ENCODE measurements at places on chromosomes 16 and 17.

- DNase-seq, result no peak
Observed at GRCh38 chr17:75081611-75082540, 5.9 kb upstream of the SLC16A5 start.

- DNase-seq, result no peak
Observed at GRCh38 chr17:6070913-6071511, 833 bp downstream of the WSCD1 start.

GRCh38 chr17:64442541-64442971 lies 6.4 kb upstream of the MILR1 start:
- no peak for DNase-seq

GRCh38 chr16:75198135-75198600 lies 8.8 kb downstream of the CTRB2 start:
- no peak for DNase-seq

- no peak for DNase-seq
Observed at GRCh38 chr17:35256629-35257028, 13.8 kb downstream of the SLFN5 start.

DNA sequence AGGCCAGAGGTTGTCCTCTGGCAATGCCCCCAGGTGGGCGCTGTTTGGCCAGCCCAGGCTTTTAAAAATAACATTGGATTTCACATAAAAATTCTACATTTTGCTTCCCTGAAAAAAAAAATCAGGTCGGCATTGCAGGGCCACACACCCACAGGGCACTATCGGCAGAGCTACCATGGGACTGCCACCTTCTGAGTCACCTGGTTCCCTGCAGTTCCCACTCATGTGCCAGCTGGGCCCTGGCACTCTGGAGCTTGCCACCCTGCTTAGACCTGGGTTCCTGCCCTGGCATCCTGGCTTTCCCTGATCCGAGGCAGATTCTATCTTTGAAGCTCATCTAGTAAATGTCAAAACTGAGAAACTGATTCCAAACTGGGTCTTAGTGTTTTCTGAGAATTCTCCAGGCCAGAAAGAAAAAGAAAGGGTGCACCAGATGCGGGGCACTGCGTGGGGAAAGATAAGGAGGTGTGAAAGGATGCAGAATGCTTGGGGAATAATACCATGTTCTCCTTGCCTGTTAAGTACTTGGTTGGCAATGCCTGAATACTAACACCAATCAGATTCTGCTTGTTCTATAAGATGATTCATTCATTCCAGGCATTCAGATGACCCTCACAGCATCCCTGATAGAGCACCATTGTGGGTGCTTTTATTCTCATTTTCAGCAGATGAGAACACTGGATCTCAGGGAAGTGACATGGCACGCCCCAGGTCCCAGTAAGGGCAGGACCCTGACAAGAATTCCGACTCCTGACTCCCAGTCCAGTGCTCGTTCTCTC lies 51.8 kb downstream of the RAI1 start:
- no peak for DNase-seq

GRCh38 chr17:8923762-8924161 lies 41.7 kb downstream of the PIK3R5 start:
- DNase-seq, result no peak

GRCh38 chr16:60914334-60914733 lies 1121.9 kb downstream of the CDH8 start:
- no peak for DNase-seq

DNA sequence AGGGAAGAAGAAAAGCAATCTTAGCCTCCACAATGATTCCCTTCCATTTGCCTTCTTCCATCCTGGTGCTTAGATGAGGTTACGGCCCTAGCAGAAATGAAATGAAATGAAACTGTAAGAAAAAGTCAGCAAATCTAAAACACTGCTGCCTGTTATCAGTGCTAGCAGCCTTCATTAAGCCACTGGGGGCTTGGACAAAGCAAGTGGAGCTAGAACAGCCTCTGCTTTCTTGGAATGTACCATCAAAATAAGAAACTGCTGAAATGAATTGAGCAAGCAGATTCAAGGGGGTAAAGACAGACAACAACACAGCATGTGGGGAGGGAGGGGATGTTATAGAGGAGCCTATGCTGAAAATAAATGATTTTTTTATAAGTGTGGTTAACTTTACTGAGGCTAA lies 5.1 kb downstream of the ANKFN1 start:
- DNase-seq, result no peak

DNA sequence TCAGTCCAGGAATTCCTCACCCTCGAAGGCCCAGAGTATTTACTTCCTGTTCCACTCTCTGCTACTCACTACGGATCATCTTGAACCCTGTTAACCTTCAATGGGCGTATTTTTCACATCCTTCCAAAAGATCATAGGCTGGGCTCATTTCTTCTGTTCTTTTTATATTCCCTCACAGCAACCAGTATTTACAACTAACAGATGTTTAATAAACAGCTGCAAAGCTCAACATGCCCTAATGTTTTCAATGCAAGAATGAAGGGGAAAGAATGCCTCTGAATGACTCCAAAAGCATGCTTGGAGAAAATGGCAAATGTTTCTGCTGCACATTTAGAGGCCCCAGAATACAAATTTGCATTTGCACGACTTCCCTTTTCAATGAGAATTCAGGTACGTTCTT lies 174.9 kb downstream of the ZFHX3 start:
- no peak for DNase-seq

DNA sequence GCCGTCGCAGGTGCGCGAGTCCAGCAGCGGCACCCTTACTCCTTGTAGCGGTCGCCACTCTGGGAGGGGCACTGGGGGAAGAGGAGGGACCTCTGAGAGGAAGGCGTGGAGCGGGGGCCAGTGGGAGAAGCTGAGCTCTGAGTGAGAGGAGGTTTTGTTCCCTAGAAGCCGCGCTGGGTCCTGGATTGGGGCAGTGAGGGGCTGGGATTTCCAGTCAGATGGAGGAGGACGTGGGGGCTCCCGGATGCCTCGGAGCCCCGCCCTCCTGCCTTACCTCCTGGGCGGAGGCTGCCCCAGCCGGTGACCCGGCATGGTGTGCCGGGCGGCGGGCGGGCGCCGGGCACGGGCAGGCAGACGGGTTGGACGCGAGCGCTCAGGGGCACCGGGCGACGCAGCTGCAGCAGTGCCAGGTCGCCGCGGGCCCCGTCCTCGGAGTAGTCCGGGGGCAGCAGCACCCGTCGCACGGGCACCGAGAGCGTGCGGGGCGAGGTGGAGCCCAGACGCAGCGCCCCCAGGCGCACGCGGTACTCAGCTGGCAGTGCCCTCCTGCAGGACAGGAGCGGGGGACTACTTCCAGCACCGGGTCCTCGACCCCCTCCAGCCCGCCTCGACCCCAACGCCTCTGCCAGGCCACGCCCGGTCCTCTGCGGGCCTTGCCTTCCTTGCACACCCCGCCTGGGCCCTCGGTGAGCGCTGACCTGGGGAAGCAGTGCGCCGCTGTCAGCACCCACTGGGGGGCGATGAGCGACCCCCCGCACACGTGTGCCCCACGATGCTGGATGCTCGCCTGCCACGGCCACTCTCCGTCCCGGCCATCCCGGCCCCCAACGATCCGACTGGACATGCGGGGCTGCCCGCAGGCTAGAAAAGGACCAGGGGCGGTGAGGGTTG lies 2.0 kb downstream of the PRSS33 start:
- DNase-seq, result no peak

DNA sequence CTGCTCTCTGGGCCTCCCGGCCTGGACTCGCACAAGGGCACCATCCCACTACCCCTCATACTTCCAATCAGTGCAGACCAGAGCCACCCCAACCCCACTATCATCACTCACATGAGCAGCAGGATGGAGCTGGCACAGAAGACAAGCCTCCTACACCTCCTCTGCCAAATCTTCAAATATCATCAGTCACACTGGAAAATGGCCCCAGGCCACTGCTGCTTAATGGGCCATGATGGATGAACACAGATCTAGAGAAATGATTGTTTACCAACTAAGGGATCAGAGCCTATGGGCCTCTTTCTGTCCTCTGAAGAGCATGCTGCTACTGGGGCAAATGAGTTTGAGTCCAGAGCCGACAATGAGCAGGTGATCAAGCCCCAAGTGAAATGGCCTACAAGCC lies 165.5 kb downstream of the GRIN2A start:
- no peak for DNase-seq

GRCh38 chr17:42531455-42532354 lies 4.3 kb upstream of the NAGLU start:
- no peak for DNase-seq

GRCh38 chr17:43405861-43406260 lies 7.1 kb downstream of the ARL4D start:
- DNase-seq, result no peak

- DNase-seq, result no peak
Observed at GRCh38 chr16:84056933-84057332, 14.3 kb upstream of the SLC38A8 start.

- no peak for DNase-seq
Observed at GRCh38 chr17:70934835-70935234, 765.5 kb downstream of the KCNJ2 start.

DNA sequence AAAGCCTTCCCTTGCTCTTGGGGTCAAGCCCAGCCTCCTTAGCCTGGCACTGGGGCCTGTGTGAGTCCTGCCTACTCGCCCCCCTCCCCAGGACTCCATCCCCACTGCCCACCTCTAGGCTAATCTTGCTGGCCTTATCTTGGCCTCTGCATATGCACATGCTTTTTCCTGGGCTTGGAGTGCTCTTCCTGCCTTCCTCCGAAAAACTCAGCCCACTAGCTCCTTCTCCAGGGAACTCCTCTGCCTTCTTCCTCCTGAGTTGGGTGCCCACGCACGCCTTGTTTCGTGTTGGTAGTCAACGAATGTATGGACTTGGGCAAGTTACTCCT lies 16.5 kb downstream of the TBX2 start:
- no peak for DNase-seq

DNA sequence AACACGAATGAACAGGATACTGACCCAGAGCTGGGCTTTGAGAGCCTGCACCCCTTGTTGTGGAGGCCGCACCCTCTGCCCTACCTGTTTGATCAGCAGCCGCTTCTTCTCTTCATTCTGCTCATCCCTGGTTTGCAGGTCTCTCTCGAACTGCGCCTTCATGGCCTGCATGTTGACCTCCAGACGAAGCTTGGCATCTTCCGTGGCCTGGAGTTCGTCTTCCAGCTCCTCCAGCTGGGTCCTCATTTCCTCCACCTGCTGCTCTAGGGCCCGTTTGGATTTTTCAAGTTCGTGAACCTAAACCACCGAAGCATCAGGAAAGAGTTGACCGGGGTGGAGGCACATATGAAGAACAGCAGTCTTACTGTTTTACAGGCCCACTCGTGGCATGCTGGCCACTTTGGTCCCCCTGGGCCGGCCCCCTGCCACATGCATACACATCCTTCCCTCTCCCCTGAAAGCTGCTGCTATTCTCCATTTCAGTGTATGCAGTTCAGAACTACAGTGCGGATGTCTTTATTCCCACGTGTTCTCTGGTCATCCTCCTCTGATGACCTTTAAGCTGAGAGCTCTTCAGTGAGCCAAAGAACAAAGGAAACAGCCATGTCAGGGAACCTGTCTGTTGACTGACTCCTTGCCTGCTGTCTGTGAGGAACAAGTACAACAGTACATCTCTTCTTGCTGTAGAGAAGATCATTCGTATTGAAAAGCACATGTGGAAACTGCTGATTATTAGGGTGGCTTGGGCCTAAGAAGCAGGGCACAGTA lies 54.8 kb downstream of the NDEL1 start:
- DNase-seq, result no peak

- DNase-seq, result no peak
Observed at GRCh38 chr17:35006961-35007360, 26.6 kb downstream of the LIG3 start.

GRCh38 chr16:84967828-84968227 lies 43.5 kb downstream of the ZDHHC7 start:
- no peak for DNase-seq

GRCh38 chr17:73249700-73250099 lies 12.0 kb downstream of the CPSF4L start:
- no peak for DNase-seq

DNA sequence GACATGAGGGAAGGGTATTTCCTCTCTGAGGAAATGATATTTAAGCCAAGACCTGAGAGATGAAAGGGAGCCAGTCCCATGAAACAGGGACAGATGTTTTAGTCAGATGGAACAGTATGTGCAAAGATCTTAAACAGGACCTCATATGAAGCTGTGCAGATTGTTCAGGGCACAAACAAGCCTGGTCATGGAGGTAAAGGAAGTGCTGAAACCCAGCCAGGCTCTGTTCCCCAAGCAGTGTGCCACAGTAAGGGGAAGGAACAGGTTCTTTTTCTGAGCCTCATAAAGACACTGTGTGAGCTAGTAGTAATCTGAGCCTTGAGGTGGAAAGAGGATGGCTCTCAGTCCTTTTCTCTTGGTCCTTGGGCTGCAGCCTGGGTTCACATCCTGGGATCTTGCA lies 159.9 kb downstream of the ANKFN1 start:
- no peak for DNase-seq

DNA sequence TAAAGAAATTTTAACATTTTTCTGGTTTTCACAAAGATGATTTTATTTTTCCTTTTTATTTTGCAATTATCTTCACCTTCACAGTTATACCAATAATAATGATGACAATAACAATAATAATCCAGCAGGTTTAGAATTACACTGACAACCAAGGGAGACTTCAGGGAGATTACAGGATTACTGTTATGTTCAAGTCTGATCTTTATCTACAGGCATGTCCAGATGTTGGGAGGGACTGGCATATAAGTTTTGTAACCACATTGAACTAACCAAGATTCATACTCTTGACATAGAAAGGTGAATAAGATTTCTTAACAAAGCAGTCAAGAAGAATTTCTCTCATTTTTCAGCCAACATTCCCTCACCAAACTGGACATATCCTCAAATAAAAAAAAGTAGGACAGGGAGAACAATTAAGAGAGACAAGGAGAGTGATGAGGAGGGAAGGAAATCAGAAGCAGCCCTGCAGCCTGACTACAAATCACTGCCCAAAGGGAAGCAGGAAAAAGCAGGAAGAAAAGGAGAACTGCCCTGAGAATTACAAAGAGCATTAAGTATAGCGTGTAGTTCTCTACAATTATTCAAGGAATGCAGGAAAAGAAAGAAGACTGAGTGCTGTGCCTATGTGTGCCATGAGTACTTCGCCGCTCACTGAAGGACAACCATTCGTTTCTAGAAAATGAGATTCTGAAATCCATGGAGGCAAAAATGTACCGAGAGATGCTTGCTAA lies 155.7 kb upstream of the C17orf78 start:
- no peak for DNase-seq

- no peak for DNase-seq
Observed at GRCh38 chr16:56753410-56753809, 23.5 kb downstream of the NUP93 start.

DNA sequence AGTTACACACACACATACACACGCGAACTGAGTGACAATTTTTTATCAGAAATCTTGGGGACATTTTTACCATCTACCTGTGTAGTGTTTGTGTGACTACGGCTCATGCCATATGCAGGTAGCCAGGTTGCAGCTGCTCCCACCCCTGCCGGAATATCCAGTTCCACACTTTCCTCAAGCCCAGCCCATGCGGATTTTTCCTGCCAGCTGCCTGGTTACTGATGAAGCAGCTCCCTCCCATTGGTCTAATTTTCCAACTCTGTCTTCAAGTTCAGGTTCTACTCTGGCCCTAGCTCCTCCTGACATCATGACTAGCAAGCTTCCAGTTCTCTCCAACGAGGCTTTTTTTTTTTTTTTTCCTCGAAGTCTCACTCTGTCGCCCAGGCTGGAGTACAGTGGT lies 4.8 kb downstream of the GSG1L2 start:
- DNase-seq, result no peak

- DNase-seq, result no peak
Observed at GRCh38 chr17:76987486-76988093, 119.4 kb downstream of the MGAT5B start.

GRCh38 chr17:65604070-65604469 lies 42.6 kb upstream of the AXIN2 start:
- no peak for DNase-seq

GRCh38 chr16:4649744-4650442 lies 25.3 kb downstream of the MGRN1 start:
- no peak for DNase-seq

Data from NCI-H446 treated with DMSO at 0.1 percent for 48 hours (cell line).